Ammon's horn (tissue), 1 donor: ENCODE measurements at places on chromosomes 1 and 21.

DNA sequence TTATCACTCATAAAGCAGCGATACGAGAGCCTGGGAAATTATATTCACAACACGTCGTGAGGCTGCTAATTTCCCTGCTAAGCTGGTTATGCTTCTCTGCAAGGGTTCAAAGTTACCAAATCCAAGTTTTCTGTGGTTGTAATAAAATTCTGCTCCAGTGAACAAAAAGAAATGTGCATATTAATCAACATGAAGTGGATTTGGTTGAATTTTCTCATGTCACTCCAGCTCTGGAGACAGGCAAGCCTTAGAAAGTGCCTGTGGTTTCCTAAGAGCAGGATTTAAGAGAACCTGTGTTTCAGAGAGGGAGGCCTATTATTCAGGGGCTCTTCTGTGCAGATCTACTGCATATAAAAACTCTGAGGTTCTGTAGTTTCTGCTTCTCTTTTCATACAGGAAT, 87.5 kb downstream of the WLS start:
- no peak for DNase-seq

DNA sequence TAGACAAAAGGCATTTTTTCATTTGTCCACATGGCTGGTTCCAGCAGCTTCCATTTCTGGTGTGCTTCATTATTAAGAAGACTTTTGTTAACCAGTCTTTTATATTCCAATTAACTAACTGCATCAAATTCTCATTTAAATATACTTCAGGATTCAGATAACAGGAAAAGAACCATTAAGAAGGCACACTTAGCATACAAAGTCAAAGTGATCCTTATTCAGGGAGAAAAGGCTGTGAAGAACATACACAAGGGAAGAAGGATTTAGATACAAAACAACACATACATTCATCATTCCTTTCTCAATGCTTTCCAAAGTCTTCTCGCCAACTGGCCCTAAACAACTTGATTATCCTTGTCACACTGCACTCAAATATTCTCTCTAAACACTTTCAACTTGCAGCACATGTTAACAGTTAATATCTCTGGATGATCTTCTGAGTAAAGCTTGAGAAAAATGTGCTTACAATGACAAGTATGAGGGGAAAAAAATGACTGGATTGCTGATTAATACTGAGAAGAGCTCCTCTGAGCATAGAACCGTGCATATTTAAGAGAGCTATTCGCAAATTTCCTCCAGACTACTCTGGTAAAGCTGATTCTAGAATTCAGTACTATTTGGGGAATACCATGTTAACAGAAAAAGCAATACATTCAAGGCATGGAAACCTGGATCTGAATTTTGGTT, 225.2 kb upstream of the TNR start:
- DNase-seq: no peak

GRCh38 chr1:15709226-15709625, 25.1 kb downstream of the PLEKHM2 start:
- DNase-seq: no peak

- DNase-seq: no peak
Measured at GRCh38 chr1:153617663-153618062, 1.5 kb upstream of the S100A14 start.

- no peak for DNase-seq
Measured at GRCh38 chr1:16043521-16043920, at the start of gene CLCNKB. CLCNKB (plus strand) TSS chr1:16043782; CDS start chr1:16044493, 711 bp downstream.

DNA sequence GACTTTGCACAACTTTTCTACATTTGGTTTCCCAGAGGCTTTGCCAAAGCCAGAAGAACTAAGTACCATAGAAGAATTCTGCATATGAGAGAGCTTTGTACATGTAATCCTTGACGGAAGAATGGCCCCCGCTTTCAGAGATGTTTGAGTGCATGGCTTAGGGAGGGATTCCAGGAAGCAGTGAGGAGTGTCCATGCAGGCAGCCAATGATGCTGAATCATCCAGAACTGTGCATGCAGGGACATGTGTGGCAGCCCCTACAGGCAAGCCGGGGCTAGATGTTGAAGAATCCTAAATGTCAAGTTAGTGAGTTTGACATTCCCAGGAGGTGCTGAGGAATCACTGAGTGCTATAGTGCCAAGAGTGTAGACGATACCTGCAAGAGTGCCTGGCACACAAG, 9.9 kb upstream of the HAO2 start:
- DNase-seq: no peak

GRCh38 chr1:115782571-115783281, 14.2 kb upstream of the CASQ2 start:
- DNase-seq: no peak

GRCh38 chr21:33657124-33657820, 15.0 kb downstream of the ITSN1 start:
- DNase-seq: peak; percentile 15

DNA sequence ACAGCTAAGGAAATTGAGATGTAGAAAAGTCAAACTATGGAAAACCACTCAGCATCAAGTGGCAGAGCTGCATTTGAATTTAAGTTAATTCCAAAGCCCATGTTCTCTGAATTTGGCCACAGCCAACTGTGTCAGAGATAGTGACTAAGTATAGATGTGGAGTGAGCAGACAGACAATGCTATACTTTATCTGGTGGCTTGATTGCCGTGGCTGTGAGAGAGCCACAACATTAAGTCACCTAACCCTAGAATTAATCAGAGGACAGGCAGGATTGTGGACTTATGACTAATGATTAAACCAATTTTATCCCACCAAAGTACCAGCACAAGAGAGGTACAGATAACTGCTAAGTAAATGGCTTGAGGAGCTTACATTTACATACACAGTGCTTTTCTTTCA, 209.8 kb downstream of the TPR start:
- DNase-seq: no peak

DNA sequence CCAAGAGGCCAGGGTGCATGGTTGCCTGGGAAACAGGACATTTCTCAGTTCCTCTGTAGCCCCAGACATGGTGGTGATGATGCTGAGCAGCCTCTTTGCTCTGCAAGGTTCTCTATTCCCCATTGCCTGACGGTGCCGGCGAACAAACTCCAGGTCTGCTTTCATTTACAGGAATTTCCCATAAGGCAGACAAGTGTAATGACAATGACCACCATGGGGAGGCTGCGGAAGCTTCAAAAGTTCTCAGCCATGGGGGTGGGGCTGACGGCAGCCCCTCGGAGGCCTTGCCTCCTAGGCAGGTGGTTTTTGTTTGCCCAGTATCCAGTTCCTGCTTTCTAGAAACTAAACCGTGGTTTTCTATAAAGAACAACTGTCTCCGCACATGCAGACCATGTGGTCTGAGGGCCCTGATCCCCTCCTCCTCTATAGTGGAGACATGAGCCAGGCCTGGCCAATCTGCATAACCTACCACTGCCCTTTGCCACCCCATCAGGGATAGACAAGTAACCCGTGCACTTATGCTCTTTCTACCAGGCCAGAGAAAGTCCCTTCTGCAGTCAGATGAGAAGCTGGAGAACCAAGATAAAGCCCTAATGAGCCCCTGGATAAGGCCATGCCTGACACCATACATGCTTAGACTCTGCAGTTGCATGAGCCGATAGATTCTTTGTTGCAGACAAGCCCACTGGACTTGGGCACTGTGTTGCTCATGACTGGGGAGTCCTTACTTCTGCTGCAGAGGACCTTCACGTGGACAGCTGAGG, 54.1 kb downstream of the LDLRAD2 start:
- DNase-seq: no peak

GRCh38 chr1:3082051-3082450, 13.0 kb downstream of the PRDM16 start:
- no peak for DNase-seq

GRCh38 chr1:205258261-205258691, 30.5 kb downstream of the TMCC2 start:
- DNase-seq: no peak

- DNase-seq: no peak
Measured at GRCh38 chr1:178241057-178241456, 147.2 kb downstream of the RASAL2 start.

- no peak for DNase-seq
Measured at GRCh38 chr1:17213148-17213781, 8.3 kb downstream of the PADI1 start.

- no peak for DNase-seq
Measured at GRCh38 chr1:30444401-30444800, 279.0 kb downstream of the MATN1 start.

DNA sequence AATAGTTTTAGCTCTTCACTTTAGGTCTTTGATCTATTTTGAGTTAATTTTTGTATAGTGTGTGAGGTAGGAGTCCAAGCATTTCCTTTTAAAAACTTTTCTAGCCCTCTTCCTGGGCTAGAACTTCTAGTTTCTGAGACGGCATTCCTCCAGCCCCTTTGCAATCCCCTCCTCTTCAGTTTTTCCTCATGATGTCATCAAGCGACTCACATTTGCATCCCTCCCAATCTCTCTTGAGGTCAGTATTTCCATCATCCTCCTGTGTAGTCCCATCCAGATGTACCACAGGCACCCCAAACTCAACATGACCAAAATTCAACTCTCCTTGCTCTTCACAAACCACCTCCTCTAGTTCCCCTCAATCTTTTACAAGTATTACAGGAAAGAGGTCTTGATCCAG, 10.7 kb downstream of the HMGN2 start:
- no peak for DNase-seq

GRCh38 chr1:67371681-67372080, 58.5 kb downstream of the SERBP1 start:
- DNase-seq: no peak

- peak; percentile 75 for DNase-seq
Measured at GRCh38 chr1:183590244-183591191, at the start of gene NCF2. NCF2 (minus strand) TSS chr1:183590459; CDS start chr1:183590329, 130 bp downstream.

DNA sequence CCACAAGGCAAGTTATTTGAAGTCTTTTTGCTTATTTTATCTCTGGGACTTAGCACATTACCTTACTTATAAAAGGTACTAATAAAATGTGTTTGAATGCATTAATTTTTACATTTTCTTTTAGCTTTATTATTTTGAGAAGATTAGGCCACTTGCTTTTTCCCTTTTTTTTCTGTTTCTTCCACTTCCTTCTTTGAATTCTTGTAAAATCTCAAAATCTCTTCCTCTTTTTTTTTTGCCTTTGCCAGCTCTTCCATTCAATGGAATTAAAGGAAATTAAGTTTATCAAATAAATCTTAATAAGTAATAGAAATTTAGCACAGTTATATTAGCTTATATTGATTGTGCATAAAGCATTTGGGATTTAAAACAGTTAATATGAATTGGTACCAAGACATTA, 260.9 kb downstream of the SRGAP2C start:
- no peak for DNase-seq

DNA sequence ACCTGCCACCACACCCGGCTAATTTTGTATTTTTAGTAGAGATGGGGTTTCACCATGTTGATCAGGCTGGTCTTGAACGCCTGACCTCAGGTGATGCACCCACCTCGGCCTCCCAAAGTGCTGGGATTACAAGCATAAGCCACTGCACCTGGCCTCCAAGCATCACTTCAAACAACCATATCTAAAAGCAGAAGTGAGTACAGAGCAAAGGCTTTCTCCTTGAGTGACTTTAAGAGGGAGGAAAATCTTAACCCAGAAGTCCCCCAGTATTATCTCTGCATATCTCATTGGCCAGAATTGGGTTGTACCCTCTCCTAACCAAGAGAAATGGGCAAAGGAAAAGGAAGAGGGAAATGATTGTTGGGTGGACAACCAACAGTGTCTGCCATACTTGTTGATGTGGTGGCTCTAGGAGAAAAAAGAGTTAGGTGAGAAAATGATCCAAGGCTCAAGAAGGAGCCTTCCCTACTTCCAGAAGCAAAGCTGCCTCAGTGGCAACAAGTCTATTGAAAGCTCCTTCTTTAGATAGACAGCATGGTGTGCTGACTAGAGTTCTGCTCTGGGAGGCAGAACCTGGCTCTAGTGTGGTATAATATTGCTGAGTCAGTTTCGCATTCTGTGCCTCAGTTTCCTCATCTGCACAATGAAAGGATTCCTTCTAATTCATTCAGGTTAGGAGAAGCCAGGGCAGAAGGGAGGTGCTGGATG, 16.8 kb upstream of the FOXE3 start:
- DNase-seq: no peak

DNA sequence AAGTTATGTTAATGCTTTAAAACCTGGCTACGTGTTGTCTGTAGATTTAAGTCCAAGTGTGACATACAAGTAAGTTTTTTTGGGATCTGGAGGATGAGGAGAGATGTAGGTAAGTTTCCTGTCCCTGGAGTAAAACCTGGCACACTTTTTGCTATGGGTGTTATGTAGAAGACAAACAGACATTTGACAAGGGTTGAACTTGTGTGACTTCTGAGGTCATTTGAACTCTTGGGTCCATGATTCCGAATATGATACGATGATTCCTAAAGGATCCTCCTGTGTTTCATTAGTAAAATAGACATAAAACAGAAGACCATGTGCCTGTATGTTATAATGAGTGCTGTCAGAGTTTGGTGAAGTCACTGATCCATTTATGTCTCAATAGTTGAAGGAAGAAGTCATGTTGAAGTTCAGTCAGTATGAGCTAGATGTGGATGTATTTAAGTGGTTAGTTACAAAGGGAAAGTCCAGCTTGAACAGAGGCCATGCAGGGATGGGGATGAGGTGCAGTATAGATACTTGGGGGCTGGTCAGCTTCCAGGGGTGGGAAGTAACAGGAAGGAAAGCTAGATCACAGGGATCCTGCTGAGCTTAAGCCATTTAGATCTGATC, 44.3 kb downstream of the ARID1A start:
- DNase-seq: no peak

DNA sequence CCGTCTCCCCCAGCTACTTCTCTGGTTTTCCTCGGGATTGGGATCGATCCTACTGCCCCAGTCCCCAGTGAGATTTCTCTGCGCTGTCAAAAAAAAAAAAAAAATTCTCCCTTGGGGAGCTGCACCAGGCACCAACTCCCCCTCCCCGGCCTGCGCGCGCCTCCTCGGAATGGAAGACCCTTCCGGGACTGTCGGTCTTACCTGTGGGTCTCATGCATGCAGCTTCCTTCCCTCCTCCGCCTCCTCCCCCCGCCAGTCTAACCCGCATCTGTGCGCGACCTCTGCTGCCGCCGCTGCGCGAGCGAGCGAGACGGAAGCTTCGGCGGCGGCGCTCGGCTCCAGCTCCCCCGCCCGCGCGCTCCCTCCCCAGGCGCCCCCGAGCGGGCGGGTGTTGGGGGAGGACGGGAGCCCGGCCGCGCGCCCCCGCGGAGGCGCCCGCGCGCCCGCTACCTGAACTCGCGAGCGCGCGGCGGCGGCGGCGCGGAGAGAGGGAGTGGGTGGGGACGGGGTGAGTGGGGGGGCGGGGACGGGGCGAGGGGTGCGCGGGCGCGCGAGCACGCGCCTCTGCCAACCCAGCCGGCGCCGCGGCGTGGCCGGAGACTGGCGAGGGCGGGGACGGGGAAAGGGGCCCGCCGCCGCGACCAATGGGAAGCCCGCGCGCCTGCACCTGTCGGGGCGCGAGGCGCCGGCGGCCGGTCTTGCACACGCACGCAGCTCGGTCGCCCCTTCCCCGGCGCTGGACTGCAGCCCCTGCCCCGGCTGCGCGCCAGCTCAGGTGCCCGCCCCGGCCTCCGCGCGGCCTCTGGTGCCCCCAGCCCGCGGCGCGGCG, at the start of gene SUSD4:
SUSD4 (minus strand) TSS at position 321 of the 829 bp plus-strand sequence. CDS start 751 bp downstream, outside the sequence.
- DNase-seq: peak; percentile 61

- DNase-seq: no peak
Measured at GRCh38 chr1:160637821-160638539, 8.9 kb downstream of the SLAMF1 start.

- DNase-seq: no peak
Measured at GRCh38 chr21:24411429-24411828, 1195.9 kb downstream of the MRPL39 start.
